SK-N-SH treated with all-trans-retinoic acid at 6 μM for 48 hours (cell line): ENCODE measurements at places on chromosomes 7 and 10.
A peak's percentile ranks its signal among the peaks of the same experiment; 100 is the strongest.

DNA sequence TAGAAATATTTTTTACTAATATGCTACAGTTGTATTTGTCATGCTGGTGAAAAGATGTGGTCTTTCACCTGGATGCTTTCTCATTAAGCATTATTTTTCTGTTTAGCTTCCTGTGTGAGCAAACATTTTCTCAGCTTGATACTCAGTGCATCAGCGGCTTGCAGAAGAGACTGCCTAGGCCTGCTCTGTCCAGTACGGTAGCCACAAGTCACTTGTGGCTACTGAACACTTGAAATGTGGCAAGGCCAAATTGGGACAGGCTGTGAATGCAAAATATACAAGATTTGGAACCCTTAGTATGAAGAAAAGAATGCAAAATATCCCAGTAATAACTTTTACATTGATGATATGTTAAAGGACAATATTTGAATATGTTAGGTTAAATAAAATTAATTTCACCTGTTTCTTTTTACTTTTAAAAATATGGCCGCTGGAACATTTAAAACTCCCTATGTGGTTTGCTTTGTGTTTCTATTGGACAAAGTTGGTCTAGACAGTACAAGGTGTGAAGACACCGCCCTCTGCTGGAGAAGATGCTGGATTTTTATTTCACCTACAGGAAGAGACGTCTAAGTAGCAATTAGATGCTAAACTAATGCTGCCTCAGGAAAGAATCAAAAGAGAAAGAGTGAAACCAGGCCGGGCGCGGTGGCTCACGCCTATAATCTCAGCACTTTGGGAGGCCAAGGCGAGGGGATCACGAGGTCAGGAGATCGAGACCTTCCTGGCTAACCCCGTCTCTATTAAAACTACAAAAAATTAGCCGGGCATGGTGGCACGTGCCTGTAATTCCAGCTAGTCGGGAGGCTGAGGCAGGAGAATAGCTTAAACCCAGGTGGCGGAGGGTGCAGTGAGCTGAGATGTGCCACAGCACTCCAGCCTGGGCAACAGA, 5.3 kb downstream of the SRGN start:
- peak; percentile 98 for ATAC-seq

GRCh38 chr10:126734015-126734414, 63.5 kb upstream of the C10orf90 start:
- ATAC-seq: no peak

DNA sequence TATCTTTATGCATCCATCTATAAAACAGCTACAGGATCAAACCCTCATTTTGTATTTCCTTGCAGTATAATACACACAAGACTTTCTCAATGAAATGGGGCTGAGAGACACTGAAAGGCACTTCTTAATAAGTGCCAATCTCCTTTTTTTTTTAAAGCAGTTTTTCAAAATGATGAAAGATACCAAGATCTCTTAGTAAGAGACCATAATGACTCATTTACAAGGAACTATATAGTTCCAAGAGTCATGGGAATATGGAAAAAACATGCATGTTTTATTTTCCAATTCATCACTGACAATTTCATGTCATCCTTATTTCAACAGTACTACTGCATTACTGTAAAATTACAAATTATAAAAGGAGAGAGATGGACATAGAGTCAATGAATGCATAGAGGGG, 973.7 kb downstream of the GATA3 start:
- ATAC-seq: no peak

- ATAC-seq: no peak
These were observed 5.1 kb upstream of the PLPP4 start for GRCh38 chr10:120451968-120452367.

GRCh38 chr10:88687853-88688467, 18.1 kb upstream of the LIPK start:
- no peak for ATAC-seq

DNA sequence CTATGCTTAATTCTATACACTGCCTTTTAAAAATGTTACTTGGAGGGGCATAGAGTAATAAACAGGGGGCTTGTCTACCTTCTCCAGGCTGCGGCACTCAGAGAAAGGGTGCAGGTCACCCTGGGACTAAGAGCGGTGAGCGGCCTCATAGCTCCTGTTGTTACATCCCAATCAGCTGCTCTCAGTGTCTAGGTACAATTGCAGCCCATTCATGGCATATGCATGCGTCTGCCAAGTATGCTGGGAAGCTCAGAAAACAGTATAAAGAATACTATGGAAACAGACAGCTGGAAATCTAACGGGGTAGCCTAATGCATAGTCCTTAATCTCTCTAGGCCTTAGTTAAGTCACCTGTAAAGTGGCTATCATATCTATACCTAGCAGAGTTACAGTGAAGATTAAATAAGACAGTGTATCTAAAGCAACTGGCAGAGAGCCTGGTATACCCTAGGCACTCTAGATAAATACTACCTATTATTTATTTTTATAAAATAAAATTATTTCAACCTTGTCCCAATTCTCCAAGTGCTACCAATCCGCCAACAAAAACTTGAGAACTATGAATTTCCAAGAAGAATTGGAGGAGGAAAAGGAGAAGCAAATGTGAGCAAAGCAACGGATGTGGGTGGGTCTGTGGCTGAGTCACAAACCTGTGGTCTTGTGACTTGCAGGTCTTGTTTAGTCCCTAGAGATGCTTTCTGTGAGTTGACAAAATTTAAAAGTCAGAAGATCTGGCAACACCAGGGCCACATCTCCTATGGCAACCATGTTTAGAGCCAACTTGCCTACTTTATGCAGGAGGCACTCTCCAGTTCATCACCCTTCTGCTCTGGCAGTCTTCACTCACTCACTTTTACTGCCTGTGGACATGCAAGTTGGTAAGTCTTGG, 183.0 kb downstream of the RAPGEF5 start:
- no peak for ATAC-seq

GRCh38 chr7:158120716-158121115, 466.9 kb downstream of the PTPRN2 start:
- no peak for ATAC-seq

GRCh38 chr7:38179776-38180226, 1.8 kb downstream of the STARD3NL start:
- ATAC-seq: no peak

- no peak for ATAC-seq
These were observed 1.1 kb upstream of the ZC3HAV1L start for GRCh38 chr7:139036901-139037300.

- no peak for ATAC-seq
These were observed 127.0 kb downstream of the TCERG1L start for GRCh38 chr10:131184503-131184902.

GRCh38 chr7:123939784-123940183, 14.7 kb downstream of the SPAM1 start:
- ATAC-seq: no peak

DNA sequence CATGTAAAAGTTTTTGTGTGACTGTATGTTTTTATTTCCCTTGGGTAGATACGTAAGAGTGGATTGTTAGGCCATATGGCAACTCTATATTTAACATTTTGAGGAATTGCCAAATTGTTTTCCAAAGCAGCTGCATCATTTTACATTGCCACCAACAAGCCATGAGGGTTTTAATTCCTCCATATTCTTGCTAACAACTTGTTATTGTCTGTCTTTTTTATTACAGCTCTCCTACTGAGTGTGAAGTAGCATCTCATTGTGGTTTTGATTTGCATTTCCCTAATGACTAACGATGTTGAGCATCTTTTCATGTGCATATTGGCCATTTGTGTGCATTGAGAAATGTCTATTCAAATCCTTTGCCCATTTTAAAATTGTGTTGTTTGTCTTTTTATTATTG, 94.9 kb downstream of the CARD11 start:
- ATAC-seq: no peak

DNA sequence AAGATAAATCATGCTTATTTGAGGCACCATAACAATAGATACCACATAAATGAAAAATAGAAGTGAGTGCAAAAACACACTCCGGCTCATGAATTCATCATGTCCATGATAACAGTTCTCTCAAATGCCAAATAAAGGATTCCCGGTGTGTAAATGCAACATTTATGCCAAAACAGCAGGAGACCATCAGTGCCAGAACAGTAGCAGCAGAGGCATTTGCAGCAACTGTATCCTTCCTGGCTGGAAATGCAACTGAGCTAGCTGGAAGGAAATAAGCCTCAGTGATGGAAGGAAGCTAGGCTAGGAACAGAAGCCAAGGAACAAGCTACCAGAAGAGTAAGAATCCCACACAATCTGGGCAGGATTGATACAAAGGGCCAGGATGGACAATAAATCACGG, 79.9 kb upstream of the THSD7A start:
- no peak for ATAC-seq

DNA sequence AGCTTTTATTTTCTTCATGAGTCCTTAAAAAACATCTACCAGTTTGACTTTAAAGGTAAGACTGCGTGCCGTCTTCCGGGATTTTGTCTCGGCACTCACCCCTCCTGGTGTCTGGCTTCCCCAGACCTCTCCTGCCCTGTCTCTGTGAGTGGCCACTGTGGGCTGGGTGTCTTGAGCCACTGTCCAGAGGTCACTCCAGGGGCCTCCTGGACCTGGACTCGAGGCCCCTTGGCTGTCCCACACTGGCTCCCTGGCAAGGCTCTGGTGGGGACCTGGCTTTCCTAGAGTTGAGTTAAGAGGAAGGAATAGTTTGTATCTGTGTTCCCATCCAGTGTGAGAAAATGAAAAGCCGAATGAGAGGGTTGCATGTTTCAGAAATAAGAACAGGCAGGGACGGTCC, 95.5 kb downstream of the NKX6-2 start:
- no peak for ATAC-seq

- ATAC-seq: no peak
These were observed 162.8 kb downstream of the USP6NL start for GRCh38 chr10:11448545-11449244.

DNA sequence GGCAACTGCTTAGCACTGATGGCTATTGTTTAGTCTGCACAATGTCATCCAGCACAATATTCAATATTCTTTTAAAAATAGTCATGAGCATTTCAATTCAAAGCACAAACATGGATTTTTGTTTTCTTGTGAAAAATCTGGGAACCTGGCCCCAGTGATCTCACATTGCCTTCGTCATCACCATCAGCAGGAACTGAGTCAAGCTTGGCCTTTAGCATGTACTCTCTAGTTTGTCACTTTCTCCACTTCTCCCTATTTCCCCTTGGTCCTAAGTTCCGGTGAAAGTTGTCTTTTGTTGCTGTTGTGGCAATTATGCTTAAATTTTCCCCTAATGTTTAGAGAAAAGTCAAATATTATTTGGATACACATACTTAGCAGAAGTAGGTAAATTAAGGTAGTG, 252.9 kb upstream of the SORCS1 start:
- no peak for ATAC-seq
